ENCODE measurements at places on chromosomes 2 and 18.

- no peak for DNase-seq
These were observed 38.1 kb downstream of the ME2 start for GRCh38 chr18:50917021-50917420.

DNA sequence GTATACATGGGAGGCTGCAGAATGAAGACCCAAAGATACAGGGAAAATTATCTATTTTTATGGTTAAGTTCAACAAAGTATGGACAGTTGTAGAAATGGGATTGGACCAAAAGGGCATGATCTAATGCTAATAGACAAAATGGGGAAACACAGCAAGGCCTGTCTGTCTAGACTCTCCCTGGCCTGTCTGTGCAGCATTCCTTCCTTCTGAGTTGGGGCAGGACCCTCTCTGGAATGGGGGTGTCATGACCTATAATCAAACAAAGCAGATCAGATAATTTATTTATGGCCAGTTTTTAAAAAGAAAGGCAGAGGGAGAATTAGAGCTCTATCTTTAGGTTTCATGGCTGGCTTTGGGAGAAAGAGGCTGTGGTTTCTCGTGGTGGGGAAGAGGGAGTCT, 104.4 kb downstream of the CTIF start:
- no peak for DNase-seq

- peak; percentile 16 for DNase-seq
These were observed 25.7 kb downstream of the ADI1 start for GRCh38 chr2:3493615-3494007.

DNA sequence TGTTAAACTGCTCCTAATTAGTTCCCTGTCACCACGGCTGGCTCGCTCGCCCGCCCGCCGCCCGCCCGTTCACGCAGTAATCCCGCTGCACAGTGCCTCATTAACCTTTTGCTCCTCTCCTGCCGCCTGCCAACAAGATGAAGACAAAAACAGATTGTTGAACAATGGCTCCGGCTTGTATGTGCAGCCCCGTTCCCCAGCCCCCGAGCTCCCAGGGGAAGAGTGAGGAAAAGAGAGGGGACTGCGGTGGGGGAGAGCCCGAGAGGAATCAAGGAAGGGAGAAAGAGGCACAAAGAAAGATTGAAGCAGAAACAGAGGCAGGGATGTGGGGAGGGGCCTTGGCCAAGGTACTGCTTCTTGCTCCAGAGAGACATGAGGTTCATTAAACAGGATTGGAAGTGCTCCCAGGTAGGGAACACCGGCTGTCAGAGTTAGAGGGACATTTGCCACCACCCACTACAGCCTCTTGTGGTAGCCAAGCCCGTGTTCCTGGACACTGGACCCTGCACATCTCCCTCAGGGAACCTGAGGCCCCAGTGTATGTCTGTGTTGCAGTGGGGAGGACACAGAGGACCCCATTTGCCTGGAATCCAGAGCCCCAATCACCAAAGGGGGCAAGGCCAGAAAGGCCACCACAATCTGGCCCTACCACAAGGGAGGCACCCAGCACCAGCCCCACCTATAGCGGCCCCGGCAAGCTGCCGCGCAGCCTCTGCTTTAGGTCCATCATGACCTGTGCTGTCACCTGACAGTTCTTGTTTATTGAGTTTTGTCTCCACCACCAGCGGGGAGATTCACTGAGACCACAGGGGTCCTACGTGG, 38.1 kb downstream of the EMX1 start:
- DNase-seq: no peak

DNA sequence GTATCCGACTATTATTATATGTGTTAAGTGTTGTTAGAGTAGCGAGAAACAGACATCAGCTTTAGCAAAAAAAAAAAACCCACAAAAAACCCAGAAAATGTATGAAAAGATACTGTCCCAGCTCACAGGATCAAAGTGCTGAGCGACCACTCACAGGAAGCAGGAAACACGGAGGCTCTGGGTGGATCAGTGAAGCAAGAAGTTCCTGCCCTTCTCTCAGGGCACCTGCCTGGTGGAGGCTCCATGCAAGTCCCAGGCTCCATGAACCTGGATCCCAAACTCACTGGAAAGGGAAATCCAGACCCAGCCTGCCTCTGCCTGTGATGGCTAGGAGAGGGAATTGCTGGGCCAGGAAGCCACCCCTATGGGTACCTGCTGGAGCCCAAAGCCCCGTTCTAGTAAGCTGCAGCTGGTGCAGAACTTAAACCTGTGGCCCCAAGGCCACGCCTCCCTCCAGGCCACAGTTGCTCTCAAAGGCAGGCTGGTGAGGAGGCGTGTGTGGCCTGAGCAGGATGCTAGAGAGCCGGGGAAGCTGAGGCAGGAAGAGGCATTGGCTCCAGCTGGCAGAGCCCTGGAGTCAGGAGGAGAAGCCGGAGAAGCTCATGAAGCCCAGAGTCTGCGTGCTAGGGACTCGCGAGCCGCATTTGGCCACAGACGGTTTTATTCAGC, 63.5 kb upstream of the TAF1B start:
- DNase-seq: no peak

GRCh38 chr2:12334412-12334966, 382.2 kb upstream of the TRIB2 start:
- DNase-seq: no peak

- peak; percentile 57 for DNase-seq
These were observed 166.7 kb downstream of the MCFD2 start for GRCh38 chr2:46748735-46749531.
